ENCODE measurements at places on chromosomes 13 and 19.

- DNase-seq: peak; percentile 78
Measured at GRCh38 chr13:114065141-114065925, 67.1 kb downstream of the RASA3 start.

DNA sequence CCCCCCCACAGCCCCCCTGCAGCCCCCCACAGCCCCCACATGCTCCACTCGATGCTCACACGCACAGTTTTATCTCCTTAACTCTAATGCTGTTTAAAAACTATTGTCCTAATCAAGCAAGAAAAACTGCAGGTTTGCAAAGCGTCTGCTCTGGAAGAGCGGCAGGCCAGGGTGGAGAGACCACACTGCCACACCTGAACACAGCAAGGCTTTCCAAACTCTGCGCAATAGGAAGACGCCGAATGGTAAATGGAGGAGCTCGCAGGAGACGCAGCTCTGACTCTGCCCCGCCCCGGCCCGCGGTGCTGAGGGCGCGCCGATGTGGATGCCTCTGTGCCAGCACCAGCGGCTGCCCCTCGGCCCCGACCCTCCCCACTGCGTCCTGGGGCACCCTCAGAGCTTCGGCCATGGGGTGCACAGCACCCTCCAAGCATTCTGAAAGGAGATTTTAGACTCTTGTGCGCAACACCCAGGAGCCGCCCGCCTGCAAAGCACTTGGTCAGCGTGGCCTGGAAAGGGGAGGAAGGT is 32.4 kb downstream of the RASA3 start:
- no peak for DNase-seq

GRCh38 chr13:98686270-98686669 is 66.2 kb downstream of the SLC15A1 start:
- DNase-seq: no peak

GRCh38 chr13:33582121-33582520 is 235.8 kb upstream of the RFC3 start:
- DNase-seq: no peak

DNA sequence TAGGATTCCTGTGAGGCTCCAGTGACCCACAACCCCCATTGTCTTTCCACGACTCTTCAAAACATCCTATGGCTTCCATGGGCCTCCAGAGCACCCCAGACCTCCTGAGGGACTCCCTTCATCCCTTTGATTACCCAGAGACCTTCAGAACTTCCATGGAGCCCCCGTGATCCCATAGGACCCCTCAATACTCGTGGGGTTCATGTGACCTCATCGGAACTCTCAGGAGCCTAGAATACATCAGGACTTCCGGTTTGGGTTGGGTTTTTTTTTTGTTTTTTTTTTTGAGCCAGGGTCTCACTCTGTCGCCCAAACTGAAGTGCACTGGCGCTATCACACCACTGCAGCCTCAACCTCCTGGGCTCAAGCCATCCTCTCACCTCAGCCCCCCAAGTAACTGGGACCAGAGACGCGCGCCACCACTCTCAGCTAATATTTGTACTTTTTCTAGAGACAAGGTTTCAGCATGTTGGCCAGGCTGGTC is 774 bp downstream of the ALDH16A1 start:
- DNase-seq: no peak

DNA sequence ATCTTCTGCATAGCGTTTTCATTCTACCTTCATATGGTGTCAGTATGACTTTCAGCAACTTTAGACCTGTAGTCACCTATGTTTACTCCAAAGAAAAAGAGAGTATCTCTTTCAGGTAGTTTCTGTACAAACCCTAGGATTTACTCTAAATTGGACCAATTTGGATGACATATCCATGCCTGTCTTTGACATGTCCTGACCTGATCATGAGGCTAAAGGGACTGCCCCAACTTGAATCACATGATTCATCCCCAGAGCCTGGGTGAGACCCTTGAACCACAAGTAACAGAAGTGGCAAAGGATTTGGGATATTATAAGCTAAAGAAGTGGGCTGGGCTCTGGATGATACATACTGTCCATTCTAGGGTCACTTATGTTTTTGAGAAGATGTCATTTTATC is 124.5 kb upstream of the CSNK1A1L start:
- no peak for DNase-seq

DNA sequence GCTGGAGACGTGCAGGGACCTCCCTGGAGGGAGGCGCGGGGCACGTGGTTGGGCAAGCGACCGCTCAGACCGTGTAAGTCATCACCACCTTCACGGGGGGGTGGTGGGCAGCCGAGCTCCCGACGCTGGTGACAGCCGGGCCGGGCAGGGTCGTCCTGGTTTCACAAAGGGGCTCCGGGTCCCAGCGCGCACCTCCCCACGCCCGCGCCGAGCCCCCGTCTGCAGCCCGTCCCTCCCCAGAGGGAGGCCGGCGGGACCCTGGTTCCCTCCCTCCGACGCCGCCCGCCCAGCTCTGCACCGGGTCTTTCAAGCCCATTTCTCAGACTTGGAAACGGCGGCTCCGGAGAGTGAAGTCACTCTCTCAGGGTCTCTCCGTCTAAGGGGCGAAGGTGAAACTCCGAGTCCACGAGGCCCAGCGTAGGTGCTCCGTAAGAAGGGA is 729 bp upstream of the ARID3A start:
- peak; percentile 74 for DNase-seq

GRCh38 chr13:33303855-33304597 is 18.5 kb upstream of the STARD13 start:
- no peak for DNase-seq

- no peak for DNase-seq
Measured at GRCh38 chr19:40261631-40262030, 23.5 kb downstream of the AKT2 start.

GRCh38 chr13:23436680-23437079 is 3.2 kb upstream of the SACS start:
- no peak for DNase-seq

GRCh38 chr13:32736648-32737047 is 150.4 kb downstream of the PDS5B start:
- no peak for DNase-seq

DNA sequence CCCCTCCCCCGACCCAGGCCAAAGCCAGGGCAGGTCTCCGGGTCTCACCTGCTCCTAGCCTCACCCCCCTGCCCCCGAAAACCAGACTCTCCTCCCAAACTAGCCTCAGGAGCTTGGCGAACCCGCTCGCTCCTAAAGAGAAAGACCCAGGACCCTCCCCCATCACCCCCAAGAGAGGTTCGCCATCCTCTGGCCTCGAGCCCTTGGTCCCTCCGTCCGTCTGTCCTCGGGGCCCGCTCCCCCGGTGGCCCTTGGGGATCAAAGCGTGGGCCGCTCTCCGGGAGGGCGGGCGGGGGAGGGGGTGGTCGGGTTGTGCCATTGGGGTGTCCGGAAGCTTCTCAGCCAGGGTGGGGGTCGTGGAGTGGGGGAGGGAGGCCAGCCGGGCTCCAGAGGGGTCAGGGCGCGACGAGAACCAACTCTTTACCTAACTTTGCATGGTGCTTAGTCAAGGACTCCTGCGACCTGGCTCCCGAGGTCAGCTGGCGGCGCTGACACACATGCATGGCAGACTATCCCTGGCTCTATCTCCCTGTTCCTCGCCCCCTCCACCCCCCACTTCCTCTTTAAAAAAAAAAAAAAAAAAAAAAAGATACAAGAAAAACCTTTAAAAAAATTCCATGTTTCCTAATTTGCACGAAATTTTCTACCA is 15.6 kb downstream of the SMIM24 start:
- DNase-seq: no peak
